C1 segment of cervical spinal cord (tissue), 14 donors: ENCODE measurements at places on chromosomes 11 and 22.

GRCh38 chr11:99098751-99099150 is 78.0 kb downstream of the CNTN5 start:
- DNase-seq = no peak

- DNase-seq = no peak
These were observed 37.9 kb downstream of the TEAD1 start for GRCh38 chr11:12712132-12712531.

DNA sequence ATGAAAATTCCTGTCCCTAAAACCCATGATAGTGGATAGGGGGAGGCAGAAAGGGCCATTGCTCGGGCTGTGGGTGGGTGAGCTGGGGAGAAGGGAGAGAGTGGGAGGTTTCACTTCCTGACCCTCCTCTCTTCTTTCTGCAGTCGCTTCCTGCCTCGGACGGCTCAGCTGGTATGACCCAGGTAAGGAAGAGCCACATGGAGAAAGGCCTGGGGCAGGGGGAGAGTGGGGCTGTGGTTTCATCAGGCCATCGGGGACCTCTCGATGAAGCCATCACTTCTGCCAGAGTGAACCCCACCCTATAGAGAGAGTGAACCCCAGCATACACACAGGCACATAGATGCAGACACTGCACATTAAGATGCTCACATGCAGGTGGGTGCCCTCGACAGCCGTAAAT is 12.6 kb downstream of the CD5 start:
- DNase-seq = no peak

DNA sequence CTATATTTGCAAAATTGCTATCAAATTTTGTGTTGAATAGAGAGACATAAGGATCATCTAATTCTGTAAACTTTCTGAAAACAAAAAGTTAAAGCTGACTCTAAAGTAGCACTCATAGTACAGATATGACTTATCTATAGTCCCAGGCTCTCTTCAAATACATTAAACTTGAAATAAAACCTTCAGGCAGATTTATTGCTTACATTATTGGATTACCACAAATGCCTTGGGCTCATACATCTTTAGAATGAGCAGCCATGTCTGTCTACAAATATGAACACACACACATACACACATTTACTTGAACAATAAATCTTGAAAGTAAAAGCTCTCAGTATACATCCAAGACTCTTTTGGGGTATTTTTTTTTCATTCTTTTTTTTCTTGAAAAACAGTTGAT is 207.9 kb downstream of the LUZP2 start:
- no peak for DNase-seq

DNA sequence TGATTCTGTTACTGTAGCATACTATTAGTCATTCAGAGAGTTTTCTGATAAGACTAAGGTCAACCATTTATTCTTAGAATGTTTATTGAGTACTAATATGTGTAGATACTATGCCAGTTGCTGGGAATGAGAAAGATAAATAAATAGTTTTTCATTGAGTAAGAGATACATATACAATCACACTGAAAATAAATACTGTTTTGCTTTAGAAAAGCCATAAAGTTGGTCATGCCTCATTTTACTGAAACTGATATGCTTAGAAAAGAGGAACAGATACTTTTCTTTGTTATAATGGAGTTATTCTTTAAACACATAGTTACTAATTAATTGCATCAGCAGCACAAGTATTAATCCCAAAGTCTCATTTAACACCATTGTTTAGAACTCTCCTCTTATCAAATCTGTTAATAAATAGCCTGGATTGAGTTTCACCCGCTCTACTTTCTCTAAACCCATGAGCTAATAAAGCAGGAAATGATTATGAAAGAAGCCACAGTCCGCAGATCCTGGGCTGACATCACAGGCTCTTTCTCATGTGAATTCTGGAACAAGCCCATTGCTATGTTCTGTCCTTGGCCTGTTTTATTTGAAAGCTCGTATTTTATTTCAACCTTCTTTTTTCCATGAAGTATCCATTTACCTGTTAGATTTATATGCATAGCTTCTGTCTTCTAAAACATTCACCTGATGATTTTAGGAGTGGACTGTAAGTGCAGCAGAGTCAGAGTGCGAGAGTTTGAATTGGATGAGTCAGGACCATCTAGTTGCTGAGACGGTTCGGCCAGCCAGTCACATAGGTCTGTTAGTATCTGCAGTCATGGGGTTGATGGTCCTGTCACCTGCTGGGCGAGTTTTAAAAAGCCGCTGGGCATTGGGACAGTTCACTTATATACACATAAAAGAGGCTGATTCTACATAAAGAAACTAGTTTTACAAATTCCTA is 35.5 kb downstream of the PIWIL4 start:
- DNase-seq = no peak

- no peak for DNase-seq
These were observed 127.9 kb upstream of the SYT13 start for GRCh38 chr11:45414088-45414487.
